ENCODE measurements at places on chromosomes 13 and 19.

GRCh38 chr19:35938282-35939224 lies 2.4 kb downstream of the LRFN3 start:
- no peak for DNase-seq

DNA sequence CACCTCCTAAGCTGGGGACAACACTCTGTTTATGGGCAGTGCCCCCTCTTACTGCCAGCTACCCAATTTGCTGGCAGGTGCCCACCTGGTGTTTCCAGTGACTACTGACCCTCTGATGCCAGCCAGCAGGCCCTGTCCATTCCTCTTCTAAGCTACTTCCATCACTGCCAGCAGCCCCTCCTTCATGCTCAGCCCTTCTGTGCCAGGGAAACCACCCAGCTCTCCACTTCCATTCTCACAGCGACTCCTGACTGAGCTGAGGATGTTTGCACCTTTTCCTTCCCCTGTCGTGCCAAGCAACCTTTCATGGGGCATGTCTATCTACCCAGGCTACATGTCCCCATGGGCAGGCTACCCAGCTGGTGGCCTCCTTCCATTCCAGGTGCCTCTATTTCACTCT lies 24.0 kb upstream of the ZNF492 start:
- no peak for DNase-seq

DNA sequence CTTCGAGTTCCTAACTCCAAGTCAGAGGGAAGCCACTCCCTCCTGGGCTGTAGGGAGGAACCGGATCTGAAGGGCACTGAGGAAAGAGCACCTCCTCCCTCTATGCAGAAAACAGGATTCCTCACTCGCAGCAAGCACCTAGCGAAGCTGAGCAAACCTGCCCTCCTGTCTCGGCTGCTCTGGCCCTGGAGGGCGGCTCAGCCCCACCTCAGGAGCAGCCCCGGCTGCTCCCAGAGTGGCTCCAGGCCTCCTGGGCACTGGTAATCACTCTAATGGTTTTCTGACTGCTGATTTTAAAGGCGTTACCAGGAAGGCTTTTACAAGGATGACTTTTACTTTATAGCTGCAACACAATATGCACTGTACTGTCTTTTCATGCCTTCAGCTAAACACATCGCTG lies 312.5 kb downstream of the TEX29 start:
- no peak for DNase-seq

- no peak for DNase-seq
These were observed 69.3 kb downstream of the NHLRC3 start for GRCh38 chr13:39107561-39107960.

DNA sequence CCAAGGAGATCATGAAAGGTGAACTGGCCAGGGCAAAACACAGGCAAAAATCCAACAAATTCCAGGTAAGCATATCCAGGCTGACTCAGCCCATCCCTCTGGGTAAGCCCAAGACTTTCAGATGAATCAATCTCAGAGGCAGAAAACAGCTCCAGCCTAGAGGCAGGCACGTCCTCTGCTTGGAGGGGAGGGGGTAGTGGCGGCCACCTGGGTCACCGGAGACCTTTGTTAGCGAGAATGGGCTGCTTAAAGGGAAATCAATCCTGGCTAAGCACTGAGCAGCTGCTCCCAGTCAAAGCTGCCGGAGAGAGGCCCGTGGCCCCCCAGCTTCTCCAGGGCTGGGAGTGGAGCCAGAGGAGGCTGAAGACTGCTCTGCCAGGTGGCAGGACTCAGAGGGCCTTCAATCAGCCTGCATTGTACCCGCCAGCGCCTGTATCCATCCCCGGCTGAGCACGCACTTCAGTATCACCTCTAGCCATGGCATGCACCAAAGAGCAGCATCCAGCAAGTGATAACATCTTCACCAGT lies 48.2 kb downstream of the PIN1 start:
- no peak for DNase-seq

DNA sequence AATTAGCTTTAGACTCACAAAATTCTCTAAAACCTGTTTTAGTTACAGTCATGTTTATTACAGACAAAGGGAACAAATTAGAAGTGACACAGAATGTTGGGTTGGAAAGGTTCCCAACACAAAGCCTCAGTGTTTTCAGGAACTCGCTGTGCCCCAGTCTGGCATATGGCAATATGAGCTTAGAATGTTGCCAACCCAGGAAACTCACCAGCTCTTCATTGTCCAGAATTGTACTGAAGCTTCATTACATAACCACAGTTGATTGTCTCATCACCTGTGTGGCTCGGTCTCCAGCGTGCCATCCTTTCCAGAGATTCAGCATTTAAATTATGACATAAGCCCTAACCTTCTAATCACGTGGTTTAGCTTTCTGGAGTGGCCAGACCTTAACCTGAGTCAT lies 19.1 kb downstream of the ZNF264 start:
- no peak for DNase-seq

DNA sequence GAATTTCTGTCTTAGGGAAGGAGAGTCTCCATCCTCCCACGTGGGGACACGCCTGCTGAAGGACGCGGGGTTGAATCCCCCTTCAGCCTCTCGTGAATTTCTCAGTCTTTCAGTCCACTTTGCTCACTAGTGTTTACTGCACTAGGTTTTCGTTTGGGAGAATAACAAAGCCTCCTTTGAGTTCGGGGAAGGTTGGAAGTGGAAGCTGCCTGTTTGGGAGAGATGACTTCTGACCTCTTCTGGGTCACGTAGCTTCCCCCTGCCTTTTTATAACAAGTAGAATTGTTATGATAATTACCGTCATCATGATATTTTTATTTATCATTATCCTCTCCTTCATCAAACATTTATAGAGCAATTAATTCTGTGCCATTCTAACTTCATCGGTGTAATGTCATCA lies 60.7 kb downstream of the ATP11A start:
- DNase-seq = no peak

DNA sequence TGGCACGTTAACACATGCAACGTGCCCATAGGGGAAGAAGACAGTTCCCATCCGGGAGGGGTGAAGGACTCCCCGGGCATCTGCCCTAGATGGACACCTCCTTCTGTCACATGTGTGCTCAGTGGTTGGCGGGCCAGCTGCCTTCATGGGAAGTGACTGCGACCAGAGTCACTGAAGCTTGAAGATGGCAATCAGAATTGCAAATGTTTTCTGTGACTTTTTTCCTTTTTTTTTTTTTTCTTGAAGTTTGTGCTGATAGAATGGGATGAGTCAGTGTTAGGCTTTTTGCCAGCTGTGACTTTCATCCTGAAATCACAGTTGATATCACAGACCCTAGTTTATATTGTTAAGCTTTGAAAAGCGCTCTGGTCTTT lies 109.2 kb upstream of the MCF2L start:
- DNase-seq = no peak

DNA sequence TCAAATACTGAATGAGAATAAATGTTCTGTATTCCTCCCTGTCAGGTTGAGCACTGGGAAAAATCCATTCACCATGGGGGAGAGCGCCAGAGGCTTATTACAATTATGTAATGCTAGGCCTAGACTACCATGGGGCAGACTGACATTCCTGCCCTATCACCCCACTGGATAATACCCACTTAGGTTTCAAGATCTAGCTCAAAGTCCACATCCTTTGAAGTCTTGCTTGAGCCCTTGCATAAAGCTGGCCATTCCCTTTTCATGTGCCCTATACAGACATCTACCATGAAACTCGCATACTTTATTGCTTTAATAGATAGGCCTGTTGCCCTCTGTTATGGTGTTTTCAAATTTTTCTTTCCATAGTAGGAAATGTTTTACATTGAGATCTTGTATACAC lies 149.3 kb downstream of the RGCC start:
- DNase-seq = no peak

DNA sequence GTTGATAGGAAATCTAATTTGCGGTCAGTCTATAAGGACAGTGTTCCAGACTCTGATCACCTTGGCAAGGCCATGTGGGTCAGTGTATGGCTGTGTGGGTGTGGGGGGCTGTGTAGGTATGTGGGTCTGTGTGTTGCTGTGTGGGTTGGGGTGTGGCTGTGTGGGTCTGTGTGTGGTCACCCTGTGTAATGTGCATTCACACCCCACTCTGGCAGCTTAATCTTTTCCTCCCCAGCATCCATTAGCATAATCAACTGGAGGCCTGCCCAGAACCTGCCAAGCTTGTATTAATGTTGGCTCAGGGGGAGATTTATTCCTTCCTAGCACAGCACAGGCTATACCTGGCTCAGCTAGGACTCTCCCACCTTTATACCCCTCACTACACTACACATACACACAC lies 203.2 kb downstream of the TUBA3C start:
- DNase-seq = no peak

DNA sequence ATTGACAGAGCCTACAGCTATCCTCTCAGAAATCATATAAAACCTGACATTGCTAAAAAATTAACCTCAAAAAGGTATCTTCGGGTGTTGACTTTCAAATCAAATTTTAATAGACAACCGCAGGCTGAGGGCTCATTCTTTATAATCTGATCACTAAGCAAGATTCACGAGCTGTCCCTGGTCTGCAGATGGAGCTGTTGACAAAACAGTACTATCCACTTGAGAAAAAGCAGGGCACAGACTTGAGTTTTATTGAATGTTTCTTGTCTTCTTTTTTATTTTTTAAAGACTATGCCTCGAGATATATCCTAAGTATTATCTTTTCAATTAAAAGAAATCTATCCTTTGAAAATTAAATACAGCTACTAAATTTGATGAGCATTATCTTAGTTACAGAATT lies 540.5 kb downstream of the PCDH9 start:
- no peak for DNase-seq

- no peak for DNase-seq
These were observed 982 bp downstream of the ZNF780B start for GRCh38 chr19:40055049-40055448.

GRCh38 chr13:59686798-59687394 lies 476.8 kb downstream of the DIAPH3 start:
- DNase-seq = no peak

DNA sequence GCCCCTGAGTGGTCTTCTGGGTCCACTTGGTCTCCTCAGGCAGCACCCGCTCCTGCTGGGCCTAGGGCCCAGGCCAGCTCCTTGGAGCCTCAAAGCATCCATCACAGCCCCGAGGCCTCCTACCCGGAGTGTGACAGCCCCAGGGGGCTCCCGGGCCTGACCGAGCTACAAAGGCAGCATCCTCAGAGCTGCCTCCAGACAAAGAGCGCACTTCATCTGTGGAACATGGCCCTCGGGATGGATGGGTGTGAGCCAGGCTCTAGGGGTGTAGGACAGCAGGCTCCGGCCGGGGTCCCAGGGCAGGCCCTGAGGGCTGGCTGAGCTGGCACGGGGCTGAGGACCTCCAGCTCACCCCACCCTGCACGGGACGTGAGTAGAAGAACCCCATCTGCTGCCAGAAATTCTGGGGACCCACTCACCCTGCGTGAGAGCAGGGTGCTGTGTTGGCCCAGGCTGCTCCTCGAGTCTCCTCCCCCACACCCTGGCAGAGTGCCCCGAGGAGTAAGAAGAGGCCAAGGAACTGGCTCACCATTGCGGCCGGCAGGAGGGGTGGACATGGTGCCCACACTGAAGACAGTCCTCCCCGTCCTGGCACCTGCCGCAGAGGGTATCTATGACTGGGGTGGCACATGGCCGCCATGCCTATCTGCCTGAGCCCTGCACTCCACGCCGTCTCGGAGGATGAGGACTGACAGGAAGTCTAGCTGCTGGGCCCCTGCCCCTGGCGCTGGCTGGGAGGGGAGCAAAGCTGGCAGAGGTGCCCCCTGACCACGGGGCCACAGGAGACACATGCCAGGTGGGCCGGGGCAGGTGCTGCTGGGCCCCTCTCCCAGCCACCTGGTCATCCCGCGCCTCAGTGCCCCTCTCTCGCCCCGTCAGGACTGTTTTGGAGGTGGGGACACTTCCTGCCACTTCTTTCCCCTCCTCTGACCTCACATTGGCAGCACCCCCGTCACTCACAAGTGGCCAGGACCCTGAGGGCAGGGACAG lies 22.3 kb downstream of the CEBPG start:
- no peak for DNase-seq

- DNase-seq = no peak
These were observed 17.4 kb downstream of the ZC3H4 start for GRCh38 chr19:47096100-47096704.

Measured in GM12878 (cell line).